Ammon's horn (tissue), 1 donor: ENCODE measurements at places on chromosomes 7 and 10.

- no peak for DNase-seq
These were observed 31.1 kb upstream of the RSBN1L start for GRCh38 chr7:77665161-77665560.

DNA sequence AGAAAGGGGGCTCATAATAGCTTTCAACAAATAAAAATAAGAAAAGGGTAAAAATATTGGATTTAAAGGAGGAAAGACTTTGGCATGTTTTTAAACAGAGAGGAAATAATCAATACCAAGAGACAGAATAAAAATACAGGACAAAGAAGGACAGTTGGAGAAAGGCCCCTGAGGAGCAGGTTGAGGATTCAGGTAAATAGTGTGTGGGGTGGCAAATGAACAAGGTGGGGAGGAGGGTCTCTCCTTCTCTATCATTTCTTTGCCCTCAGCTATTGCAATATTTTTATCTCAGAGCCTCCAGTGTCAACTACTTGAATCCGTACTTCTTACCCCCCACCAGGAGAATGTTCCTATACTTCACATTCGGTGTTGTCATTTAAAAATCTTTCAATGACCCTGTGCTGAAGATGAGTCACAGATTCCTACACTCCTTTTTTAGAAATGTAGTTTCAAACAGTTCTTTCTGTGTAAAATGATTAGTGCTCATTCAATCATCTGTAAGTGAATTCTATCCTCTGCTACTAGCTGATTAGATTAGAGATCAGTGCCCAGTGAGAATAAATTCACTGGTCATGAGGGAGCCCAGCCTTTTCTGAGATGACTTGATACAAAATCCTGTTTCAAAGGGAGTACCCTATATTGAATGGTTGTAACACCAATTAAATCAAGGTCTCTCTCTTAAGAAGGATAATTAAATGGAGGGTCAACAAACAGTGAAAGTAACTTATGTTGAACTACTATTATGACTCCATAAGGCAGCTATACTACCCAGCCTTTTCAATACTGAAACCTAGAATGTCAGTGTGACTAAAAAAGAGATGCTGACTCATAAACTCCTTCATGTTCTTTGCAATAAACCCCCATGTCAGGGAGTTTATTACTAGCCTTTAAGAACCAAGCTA lies 50.4 kb upstream of the WNT16 start:
- DNase-seq, result no peak

DNA sequence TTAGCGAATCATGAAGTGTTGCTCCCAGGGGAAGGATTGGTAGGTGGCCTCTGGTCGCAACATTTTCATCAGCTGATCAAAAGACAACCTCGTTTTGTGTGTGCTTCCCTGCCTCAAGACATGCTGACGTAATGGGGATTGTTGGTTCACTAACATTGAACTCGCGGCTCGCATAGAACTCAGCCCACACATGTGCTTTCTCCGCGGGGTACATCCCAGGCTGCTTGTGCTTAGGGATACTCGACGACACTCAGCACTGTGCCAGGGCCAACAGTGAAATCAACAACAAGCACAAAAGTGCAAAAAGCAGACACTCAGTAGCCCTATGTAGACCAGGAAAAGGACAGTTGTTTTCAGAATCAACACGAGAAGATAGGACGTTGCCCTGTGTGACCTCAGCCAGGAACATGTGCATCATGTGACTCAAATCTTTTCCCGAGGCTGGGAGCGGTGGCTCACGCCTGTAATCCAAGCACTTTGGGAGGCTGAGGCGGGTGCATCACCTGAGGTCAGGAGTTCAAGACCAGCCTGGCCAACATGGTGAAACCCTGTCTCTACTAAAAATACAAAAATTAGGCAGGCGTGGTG lies 20.8 kb downstream of the WIPI2 start:
- DNase-seq, result no peak

GRCh38 chr7:5541087-5541992 lies 117.7 kb upstream of the TNRC18 start:
- DNase-seq, result no peak

DNA sequence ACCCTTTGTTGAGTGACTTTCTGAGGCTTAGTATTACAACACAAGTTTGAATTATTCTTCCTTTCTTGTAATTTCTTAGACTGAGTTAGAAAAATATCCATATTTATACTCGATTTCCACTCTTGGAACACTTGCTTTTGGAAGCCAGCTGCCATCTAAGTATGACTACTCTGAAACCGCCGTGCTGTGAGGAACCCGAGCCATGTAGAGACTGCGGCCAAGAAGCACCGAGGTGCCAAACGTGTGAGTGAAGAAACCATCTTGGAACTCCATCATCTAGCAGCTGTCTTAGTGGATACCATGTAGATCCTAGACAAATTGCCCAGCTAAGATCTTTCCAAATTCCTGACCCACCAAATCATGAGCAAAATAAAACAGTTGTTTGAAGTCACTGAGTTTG lies 49.7 kb upstream of the PRKAR2B start:
- no peak for DNase-seq

GRCh38 chr10:120017733-120018417 lies 125.3 kb downstream of the SEC23IP start:
- DNase-seq, result peak; percentile 6

DNA sequence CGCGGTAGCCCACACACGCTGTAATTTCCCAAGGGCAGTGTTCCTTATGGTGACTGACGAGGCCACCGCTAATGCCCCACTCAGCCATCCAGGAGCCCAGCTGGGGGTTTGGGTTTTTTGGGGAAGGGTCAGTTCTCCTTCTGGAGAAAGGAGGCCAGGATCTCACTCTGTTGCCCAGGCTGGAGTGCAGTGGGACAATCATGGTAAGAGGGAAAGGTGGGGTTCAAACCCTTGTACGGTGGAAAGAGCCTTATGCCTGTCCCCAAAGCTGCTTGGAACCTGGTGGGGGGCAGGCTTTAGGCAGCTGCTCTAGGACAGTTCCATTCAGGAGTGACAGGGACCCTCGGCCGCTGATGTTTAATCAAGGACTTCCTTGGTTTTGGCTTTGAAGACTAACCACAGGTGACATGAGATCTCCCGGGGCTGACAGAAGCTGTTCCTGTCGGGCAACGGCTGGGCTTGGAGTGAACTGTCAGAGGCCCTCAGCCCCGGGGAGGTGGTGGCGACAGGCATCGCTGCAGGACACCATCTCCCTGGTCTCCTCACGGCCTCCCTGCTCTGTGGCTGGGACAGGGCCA lies 84.5 kb downstream of the CARD11 start:
- DNase-seq, result no peak
